Epithelial cell of prostate (primary cell): ENCODE measurements at places on chromosomes 7 and 10.

GRCh38 chr10:72365106-72365895 lies 10.6 kb upstream of the DNAJB12 start:
- DNase-seq: no peak

DNA sequence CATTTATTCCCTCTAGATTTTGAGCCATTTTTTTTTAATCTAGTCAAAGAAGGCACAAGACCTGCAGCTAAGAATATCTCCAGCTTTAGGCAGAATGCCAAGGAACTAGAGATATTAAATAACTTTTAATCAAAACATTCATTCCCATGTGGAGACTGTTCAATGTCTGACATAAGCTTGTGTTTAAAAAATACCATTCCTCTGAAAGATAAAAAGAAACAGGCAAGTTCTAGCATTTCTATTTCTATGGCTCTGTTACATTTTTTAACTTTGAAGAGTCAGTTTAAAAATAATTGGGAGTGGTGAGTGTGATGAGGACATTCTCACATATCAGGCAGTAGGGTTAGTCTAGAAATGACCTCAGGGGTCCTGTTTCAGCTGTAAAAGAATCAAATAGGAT lies 48.0 kb downstream of the RHOBTB1 start:
- no peak for DNase-seq

DNA sequence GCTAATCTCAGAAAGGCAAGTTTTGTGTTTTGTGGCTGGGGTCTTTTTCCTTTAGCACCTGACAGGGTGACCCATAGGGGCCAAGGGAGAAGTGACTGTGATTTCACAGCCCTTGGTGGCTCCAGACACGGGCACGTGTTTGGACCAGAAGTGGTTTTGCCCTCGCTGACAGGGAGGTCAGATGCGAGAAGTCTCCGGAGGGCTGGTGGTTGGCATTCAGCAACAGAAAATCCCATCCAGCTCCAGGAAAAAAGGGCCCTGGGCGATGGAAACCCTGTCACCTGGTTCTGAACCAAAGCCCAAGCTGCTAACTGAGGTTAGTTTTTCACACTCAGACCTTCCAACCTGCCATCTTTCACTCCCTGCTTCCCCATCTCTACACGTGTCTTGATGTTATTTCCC lies 272.9 kb downstream of the TRIL start:
- DNase-seq: no peak

DNA sequence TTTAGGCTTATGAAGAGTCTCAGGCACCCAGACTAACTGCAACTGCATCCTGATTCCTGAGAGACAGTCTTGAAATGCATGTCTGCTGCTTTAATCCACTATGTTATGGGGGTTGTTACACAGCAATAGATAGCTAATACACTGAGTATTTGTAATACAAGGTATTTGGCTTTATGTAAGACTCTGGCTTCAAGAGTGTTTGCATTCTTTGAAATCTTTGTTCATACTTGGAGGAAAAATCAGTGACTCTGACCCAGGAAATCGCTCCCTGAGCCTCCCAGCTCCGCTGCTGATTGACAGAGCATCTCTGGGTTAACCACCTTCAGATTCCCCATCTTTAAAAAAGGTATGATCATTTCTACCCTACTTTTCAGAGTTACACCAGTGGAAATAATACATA lies 133.9 kb downstream of the MTPAP start:
- no peak for DNase-seq

GRCh38 chr10:132406750-132407149 lies 9.8 kb downstream of the PWWP2B start:
- DNase-seq: no peak

- no peak for DNase-seq
These were observed 21.7 kb upstream of the PFKP start for GRCh38 chr10:3045471-3046209.

- DNase-seq: peak; percentile 74
These were observed 678.2 kb downstream of the GRM8 start for GRCh38 chr7:126574276-126575250.
